ENCODE measurements at places on chromosomes 2 and 18. TPM values are rescaled to one million over a fixed set of nuclear protein-coding genes. Genes with fewer than 3 reads are reported as not detected.

DNA sequence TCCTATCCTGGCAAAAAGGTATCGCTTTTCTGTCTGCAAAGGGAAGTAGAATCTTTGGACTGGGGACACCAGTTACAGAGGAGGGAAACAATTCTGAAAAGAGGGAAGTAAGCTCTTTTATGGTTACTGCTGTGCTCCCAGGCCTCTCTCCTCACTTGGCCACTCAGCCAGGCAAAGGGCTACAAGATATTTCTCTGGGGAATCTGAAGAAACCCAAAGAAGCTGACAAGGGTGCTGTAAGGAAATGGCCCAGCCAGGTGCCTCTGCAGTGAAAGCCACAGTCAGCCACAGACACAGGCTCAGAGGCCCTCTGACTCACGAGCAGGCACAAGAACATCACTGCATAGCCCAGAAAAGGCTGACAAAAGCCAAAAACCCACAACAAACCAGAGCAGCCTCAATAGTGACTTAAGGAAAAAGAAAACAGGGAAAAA, 5.8 kb downstream of the HDLBP start:
- DNase-seq: no peak

GRCh38 chr2:7857904-7858303, 824.0 kb upstream of the ID2 start:
- DNase-seq: peak; percentile 24

DNA sequence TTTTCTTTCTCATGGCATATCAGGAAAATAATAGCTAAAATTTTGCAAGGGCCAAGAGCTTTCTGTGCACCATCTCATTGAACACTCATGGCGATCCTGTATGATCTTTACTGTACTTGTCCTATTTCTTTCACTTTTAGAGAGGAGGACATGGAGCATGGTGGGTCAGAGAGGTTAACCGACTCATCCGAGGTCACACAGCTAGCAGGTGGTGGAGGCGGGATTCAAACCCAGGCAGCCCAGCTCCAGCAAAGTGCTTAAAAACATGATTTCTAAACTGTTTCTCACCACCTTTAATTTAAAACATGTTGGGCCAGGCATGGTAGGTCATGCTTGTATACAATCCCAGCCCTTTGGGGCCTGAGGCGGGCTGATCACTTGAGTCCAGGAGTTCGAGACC, 6.4 kb downstream of the NGEF start:
- no peak for DNase-seq

- peak; percentile 75 for DNase-seq
Observed at GRCh38 chr18:56326336-56327072, 311.9 kb downstream of the TXNL1 start.

DNA sequence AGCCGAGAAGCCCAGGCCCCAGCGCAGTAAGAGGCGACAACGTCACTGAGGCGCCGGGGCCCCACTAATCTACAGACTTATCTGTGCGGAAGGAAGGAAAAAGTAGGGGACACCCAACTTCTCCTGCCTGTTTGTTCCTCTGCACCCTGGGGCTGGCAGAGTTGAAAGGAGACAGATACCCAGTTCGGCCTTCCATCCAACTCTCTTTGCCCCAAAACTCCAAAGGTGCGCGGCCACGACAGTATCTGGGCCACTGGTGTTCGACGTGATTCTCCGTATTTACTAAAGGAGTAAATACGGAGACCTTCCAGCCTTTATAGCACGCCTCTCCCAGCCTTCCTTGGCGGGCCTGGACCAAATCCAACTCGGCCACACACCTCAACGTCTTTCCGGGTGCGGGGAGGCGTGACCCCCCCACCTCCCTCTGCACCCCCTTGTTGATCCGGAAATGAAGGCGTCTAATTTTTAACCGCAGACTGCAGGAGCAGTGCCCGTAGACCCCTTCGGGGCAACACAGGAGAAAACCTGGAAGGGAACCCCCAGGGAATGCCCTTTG, 1.6 kb downstream of the SMAD7 start:
- no peak for DNase-seq

DNA sequence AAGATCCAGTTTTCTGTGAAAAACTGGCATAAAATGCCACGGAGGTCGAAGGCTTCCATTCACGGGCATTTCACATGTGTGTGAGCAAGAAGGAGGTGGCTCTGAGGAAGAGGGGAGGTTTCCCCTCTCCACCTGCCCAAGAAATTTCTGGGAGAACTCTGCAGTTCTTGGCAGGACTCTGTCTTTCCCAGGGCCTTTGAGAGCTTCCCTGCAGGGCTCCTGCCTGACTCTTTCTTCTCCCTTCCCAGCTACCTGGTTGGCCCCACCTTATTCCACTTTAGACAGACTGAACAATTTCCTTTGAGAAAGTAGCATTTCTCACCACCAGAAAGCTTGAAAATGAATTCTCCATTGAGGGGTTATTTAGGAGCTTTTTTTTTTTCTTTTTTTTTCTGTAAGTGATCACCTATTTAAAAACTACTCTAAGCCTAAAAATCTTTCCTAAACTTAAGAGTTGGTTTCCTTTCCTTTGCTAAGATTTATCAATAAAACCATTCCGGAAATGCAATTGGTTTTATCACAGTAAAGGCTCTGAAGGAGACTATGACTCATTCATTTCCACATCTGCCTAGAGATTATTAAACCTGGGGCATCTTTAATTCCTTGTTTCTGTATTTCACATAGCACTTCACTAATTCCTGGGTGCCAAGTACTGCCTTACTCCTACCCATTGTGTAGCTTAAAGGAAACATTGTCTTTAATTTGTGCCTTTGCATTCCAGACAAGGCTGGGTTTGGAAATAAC, 59.3 kb downstream of the UNC80 start:
- DNase-seq: no peak

DNA sequence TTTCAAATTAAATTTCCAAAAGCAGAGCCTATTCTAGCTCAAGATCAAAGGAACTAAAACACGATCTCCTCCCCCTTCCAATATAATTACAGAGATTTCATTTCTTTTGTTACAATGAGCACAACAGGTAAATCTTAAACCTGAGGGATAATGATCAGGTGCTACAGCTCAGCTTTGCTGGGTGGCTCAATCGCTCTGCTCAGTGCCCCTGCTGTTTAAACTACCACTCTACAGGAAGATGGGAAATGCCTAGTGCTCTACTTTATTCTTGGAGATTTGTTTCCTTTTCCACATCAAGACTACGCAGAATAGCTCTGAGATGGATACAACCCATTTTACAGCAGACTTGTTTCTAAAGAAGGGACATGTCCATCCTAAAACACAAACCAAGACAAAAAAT, 162.3 kb downstream of the TCF4 start:
- DNase-seq: no peak

Gene CAVIN2
- total RNA-seq: 102 TPM

Gene ABCB11
- total RNA-seq: not detected

Gene KIAA2012
- total RNA-seq: not detected

Gene RGPD4
- total RNA-seq: not detected

Gene GAREM2
- total RNA-seq: 2.5 TPM

Measured in esophagus muscularis mucosa (tissue), 4 donors.